ENCODE measurements at places on chromosomes 5 and 9. TPM values are rescaled to one million over a fixed set of nuclear protein-coding genes. Genes with fewer than 3 reads are reported as not detected.

Gene PCDHB16
- 0.14 TPM for total RNA-seq

Gene PCDHB2
- not detected for total RNA-seq

Gene C8G
- not detected for total RNA-seq

Gene AP3B1
- 39.4 TPM for total RNA-seq

Gene SLCO4C1
- total RNA-seq: under 0.01 TPM

Gene MIER3
- total RNA-seq: 11.1 TPM

Gene CCL19
- total RNA-seq: not detected

Gene FGFR4
- total RNA-seq: 2.1 TPM

Gene GFRA3
- total RNA-seq: not detected

Gene NTNG2
- 0.07 TPM for total RNA-seq

Gene ZSWIM6
- 6.3 TPM for total RNA-seq

Gene SPATA31A1
- total RNA-seq: not detected

Gene PCDHB7
- total RNA-seq: not detected

Gene IRX4
- 23.0 TPM for total RNA-seq

Gene C5orf58
- total RNA-seq: not detected

Gene DIRAS2
- not detected for total RNA-seq

Gene FREM1
- total RNA-seq: 0.05 TPM

Gene MAMDC4
- 0.74 TPM for total RNA-seq

Gene BTNL3
- total RNA-seq: not detected

Gene FBXL7
- 1.2 TPM for total RNA-seq

Gene NUTM2G
- not detected for total RNA-seq

Gene JMY
- 4.2 TPM for total RNA-seq

Gene PCDHGB3
- 0.46 TPM for total RNA-seq

Gene RBM22
- 22.8 TPM for total RNA-seq

Gene TOR2A
- 17.7 TPM for total RNA-seq

Gene CRHBP
- total RNA-seq: not detected

Gene CSF2
- not detected for total RNA-seq

Gene PCDHGA9
- 1.8 TPM for total RNA-seq

Gene TMEM174
- total RNA-seq: not detected

Gene PTGDS
- total RNA-seq: not detected

Gene PCDHB13
- 0.14 TPM for total RNA-seq

Gene ABLIM3
- 7.6 TPM for total RNA-seq

Gene SLC6A18
- not detected for total RNA-seq

Gene BNC2
- total RNA-seq: 0.74 TPM

Gene NFIB
- total RNA-seq: 16.4 TPM

Gene PCDHB14
- total RNA-seq: 0.65 TPM

Gene DOCK2
- 0.07 TPM for total RNA-seq

Gene GPR150
- total RNA-seq: not detected

Gene CARTPT
- not detected for total RNA-seq

Gene CFAP157
- total RNA-seq: not detected

Gene COL15A1
- 0.56 TPM for total RNA-seq

Gene TMEM232
- total RNA-seq: 0.19 TPM

Gene KCNN2
- total RNA-seq: not detected

Gene LHX2
- total RNA-seq: not detected

Gene ZNF484
- total RNA-seq: 4.9 TPM

Gene UBQLN1
- total RNA-seq: 72.9 TPM

Gene HTR4
- not detected for total RNA-seq

Gene OR1J2
- not detected for total RNA-seq

Gene NMUR2
- total RNA-seq: not detected

Gene IFNA13
- total RNA-seq: not detected

Gene PCDHB8
- not detected for total RNA-seq

Gene GZMA
- total RNA-seq: not detected

Gene PRSS3
- 77.0 TPM for total RNA-seq

Gene EIF4E1B
- not detected for total RNA-seq

Gene SPDL1
- total RNA-seq: 75.3 TPM

Gene MOB3B
- 6.0 TPM for total RNA-seq

Gene DHX29
- 28.9 TPM for total RNA-seq

Gene ZNF79
- 5.8 TPM for total RNA-seq

Data from airway epithelial cell (primary cell).